NCI-H510A treated with DMSO at 0.1 percent for 48 hours (cell line): ENCODE measurements at places on chromosomes 1 and 21.

- DNase-seq: peak; percentile 85
Observed at GRCh38 chr1:155063550-155064110, at the start of gene EFNA4. EFNA4 (plus strand) TSS chr1:155063740; CDS start chr1:155063824, 84 bp downstream.

DNA sequence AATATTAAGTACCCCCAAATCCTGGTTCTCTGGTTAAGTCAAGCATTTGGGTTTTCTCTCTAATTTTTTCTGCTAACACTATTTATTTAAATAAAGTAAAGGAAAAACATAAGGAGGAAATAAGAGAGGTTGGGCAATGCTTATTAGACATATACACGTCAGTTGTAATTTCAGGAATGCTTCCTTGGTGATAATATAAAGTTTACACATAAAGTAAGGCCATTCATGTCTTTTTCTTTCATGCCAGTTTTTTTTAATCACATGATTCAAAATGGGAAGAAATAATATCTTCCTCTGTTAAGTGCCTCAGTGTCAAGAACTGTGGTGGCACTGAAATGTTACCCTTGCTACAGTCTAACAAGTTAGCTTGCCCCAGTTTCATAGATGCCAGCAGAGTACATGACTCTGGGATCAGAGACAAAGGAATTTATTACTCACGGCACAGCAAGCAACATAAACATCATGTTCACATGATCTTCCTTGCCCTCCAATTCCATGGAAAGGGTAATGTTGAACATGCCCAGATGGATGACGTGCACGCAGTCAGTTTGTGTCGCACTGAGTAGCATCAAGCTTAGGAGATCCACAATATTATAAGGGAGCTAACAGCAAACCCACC is 184.9 kb downstream of the PLA2G4A start:
- no peak for DNase-seq

GRCh38 chr1:215606564-215607168 is 39.6 kb downstream of the KCTD3 start:
- no peak for DNase-seq

DNA sequence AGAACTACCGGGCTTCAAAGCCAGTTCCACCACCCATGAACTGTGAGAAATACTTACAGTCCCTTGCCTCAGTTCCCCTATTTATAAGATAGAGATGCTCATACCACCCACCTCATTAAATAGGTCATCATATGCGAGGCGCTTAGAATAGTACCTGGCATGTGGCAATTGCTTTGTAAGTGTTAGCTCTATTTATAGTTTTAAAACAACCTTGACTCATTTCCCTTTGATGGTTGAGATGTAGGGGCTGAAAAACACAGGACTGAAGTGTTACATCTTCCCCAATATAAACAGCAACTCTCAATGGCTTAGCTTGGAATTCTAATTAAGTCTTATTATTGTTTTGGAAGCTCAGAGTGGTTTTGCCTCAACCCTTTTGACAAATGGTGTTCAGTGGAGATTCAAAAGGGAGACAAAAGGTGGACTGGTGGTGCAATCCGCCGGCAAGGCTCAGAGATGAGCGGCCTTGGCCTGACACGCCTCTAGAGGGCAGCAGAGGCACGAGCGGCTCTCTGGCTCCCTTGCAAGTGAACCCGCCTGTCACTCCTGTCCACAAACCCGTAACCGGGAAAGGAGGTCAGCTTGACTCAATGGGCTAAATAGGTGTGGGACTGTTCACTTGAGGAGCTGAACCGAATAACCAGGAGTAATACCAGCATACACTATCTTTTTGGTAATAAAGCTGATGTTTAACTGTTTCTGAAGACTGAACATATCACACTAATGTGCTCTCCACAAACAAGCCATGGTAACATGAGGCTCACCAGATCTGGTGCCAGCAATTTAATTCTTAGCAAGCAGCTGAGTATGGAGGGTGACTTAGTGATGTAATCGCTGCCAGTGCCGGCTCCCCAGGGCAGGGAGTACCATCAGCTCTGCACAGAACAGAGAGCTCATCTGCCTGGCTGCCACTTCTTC is 19.5 kb upstream of the SMYD2 start:
- peak; percentile 94 for DNase-seq

DNA sequence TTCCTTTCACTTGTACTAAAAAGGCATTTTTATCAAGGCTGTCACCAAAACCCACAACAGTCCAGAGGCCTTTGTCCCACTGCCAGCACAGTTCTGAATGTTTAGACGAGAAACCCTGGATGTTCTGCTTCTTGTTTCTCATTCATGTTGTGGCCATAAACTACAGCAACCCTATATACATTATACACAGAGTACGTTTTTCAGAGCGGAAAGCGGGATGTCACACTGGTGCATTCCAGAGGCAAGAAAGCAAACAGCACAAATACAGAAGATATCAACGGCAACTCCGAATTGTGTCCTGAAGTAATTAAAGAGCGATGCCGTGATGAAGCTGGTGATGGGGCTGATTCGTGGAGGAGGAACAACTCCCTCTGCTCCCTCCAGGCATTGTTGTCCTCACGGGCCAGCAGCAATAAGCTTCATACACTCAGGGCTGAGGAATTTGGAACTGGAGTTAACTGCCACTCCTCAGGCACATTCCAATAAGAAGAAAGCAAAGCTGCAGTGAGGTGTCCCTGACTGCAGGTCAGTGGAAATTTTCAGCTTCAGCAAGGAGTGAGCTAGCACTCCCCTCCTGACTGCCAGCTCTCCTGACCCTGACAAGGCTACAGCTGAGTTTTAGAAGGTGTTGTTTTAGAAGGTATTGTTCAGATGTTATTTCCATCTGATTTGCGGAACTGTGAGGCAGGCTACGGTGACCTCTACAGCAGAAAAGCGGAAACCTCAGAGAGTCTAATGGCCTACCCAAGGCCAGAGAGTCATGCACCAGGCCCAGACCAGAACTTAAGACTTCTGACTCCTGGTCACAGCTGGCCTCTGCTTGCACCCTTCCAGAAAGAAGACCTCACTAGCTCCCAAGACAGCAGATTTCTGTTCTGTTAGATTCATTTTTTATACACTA is 149.0 kb downstream of the TGFBR3 start:
- no peak for DNase-seq

GRCh38 chr1:23478896-23479665 is 4.9 kb downstream of the ASAP3 start:
- peak; percentile 18 for DNase-seq

DNA sequence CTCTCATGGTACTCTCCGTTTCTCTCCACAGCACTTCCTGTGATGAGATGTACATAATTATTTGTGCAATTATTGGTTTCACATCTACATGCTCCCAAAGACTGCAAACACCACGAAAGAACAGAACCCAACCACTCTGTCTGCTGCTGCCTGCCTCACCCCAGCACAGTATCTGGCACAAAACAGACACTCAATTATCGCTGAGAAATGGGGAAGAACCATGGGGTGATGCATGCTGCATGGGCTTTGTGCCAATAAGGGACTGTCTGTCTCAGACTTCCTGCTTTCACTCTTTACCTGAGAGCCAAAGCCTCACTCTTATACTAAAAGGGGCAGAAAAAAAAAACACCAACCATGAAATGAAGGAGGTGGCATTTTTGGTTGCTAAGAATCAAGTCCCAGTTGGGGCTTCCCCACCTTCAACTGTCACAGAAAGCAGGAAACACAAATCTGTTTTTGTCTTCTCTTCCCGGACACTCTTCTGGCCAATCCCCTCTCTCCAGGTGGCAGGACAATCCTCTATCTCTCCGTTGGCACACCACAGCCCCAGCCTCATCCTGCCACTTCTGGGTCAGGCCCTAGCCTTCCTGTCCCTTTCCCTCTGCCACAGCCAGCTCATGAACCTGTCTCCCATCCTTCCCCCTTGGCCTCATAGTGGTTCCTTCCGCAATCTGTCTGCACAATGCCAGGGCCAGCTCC is 82.0 kb downstream of the TGFBR3 start:
- DNase-seq: no peak

- DNase-seq: peak; percentile 46
Observed at GRCh38 chr1:11320153-11320936, 47.3 kb downstream of the UBIAD1 start.

- no peak for DNase-seq
Observed at GRCh38 chr1:200211157-200211556, 183.6 kb downstream of the NR5A2 start.

- no peak for DNase-seq
Observed at GRCh38 chr1:36594023-36594422, 111.3 kb upstream of the CSF3R start.

DNA sequence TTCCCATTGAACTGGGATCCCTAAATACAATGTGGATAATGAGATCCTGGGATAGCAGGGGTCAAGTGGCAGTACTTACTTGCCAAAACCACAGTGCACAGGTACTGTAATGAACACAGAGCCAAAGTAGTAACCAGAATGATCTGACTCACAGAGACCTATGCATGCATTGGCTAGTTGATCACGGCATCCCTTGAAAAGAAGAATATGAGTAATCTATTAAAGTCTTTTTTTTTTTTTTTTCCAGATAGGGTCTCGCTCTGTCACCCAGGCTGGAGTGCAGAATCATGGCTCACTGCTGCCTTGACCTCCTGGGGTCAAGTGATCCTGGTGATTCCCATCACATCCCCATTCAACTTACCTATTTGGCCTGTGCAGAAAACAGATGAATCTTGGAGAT is 29.4 kb upstream of the EIF4G3 start:
- DNase-seq: no peak

DNA sequence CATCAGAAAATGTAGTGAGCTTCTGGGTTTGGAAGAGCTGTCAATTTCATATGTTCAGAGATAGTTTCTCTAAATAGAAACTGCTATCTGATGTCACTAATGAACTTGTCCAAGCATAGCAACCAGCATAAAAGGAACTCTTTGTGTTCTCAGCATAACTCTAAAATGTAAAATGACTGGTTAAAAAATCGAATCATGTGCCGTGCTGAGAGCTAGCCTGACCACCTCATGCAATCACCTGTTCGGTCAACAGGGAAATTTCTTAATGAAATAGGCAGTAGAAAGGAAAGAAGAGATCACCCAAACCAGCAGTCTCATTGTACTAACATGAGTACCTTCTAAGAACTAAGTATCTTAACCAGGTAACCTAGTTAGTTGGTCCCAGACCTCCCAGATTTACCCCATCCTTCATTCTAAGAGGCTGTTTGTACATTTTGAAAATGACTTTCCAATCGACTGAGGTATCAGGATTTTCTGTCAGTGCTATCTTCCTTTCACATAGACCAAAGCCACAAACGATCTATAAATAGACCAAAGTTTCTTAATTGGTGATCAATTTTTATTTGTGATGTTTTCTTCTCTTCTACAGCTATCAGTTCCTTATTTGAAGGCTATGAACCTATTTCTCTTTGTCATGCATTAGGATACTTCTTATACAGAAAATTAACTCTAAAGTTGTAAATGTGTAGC is 147.3 kb downstream of the TLR5 start:
- no peak for DNase-seq

GRCh38 chr1:31703431-31704270 is at the start of gene COL16A1:
COL16A1 (minus strand) TSS chr1:31704017; CDS start chr1:31702193, 1,824 bp downstream.
- DNase-seq: no peak

- no peak for DNase-seq
Observed at GRCh38 chr1:83704350-83704749, 294.6 kb downstream of the TTLL7 start.

- no peak for DNase-seq
Observed at GRCh38 chr1:67227196-67227595, 60.9 kb downstream of the IL23R start.

- DNase-seq: no peak
Observed at GRCh38 chr1:152745289-152745704, 12.5 kb upstream of the KPRP start.

GRCh38 chr1:213986925-213987250 is 885 bp upstream of the PROX1 start:
- DNase-seq: no peak

DNA sequence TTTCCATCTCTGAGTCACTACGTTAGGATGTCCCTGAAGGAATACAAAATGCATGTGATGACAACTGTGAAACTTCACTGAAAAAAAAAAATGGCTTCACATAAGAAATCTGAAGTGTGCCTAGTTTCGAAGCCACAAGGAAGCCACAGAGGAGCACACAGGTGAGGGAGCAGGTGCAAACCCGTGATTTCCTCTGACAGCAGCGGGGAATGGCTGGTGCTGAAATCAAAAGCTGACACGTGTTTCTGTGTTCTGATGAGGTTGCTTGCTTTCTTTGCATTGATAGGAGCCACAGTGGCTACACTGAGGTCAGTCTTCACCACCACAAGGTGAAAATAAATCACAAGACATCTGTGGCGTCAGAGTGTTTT is 105.7 kb upstream of the TLR5 start:
- peak; percentile 84 for DNase-seq

GRCh38 chr1:156859523-156860112 is 701 bp upstream of the INSRR start:
- DNase-seq: no peak

- DNase-seq: no peak
Observed at GRCh38 chr1:39335216-39335615, 130.7 kb downstream of the MACF1 start.

DNA sequence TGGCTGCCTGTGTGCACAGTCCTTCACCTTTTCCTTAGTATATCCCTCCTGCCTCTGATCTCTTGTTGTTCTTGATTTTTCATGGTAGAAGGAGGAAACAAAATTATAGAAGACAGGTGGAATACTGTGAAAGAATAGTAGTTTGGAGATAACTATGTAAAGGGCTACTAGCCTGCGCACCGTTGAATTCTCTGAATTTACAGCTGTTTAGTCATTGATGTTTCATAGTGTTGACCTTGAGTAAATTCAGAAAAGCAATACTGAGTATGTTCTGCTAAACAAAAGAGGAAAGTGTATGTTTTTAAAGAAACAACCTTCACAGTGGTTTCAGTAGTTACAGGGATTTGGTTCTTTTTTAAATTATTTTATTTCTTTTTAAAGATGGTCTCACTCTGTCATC is 18.1 kb downstream of the CAMTA1 start:
- no peak for DNase-seq

DNA sequence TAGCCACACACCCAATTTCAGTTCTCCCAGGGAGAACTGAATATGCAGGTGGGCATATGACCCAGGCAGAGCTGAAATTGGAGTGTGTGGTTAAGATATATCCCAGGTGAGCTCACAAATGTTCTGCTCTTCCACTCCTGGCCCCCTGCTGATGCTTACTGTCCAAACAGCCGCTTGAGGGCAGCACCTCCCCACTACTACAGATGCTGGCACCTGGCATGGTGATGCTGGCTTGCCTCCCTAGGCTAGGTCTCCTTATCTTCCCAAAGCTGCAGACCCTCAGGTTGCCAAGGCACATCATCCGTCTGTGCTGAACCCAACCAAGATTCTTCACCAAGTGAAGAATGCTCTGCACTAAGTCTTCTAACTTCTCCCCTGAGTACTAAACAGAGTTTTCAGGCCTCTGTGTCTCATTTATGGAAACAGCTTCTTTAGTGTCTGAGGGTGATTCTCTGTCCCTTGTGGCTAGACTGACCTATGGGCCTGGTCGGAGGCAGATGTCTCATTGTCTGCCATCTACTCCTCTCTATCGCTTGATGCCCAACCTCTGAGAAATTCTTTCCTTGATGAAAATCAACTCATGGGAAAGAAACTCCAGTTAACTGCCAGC is 27.2 kb downstream of the XCL1 start:
- DNase-seq: peak; percentile 77
